ENCODE measurements at places on chromosomes 2 and 18.

GRCh38 chr18:24075767-24076597, 61.4 kb downstream of the TTC39C start:
- DNase-seq = peak; percentile 80

DNA sequence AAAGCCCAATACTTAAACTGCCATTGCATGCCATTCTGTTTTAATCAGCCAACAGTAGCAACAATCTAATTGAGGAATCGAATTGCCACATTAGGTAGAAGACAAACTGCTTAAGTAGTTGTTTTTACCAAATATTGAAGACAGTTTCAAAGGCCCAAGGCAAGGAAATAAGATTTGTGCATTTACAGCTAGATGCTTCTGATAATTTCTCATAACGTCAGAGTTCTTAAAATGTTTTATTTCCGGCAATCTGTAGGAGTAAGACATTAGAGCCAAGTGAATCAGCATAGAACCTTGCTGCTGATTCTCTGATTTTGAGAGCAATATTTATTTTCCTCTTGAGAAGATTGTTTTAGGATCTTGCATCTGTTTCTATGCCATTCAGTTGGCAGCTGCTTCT, 174.3 kb downstream of the RBM43 start:
- no peak for DNase-seq

DNA sequence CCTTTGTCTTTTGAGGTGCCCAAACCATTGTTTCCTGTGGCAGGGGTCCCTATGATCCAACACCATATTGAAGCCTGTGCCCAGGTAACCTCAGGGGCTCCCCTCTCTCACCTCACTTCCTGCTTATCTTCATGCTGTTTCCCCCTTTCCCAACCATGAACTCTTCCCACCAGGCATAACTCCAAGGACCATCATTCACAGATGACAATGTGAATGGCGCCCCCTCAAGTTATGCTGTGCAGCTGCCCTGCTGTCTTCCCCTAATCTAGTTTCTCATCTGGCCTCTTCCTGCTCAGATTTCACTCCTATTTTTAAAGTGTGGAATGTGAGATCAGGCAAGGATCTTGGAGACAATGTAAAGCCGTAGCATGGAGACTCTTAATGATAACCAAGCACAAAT, 1.4 kb downstream of the GMPPA start:
- no peak for DNase-seq

DNA sequence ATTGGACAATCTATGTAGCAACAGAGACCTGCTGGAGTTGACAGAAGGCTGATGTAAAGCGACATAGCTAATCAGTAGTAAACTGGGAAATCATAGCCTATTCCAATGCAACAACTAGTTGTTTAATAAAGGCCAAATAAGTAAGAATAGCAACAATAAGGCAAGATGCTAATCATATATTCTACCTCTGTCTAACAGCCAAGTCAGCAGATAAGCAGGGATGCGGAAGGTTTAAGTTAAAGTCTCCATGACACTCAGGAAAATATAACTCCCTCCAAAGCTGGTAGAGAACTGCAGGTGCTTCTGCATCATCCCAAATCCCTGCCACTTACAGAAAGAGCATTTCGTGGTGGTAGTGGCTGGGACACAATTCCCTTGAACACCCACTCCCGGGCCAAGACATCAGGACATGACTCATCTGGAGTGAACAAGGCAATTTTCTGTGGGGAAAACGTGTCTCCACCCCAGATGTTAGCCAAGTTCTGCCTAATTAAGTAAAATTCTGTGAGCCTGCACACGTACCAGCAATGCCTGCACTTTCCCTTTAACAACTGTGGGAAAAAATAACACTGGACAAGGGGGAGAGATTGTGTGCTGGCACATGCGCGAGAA, 413.6 kb upstream of the ID2 start:
- DNase-seq = peak; percentile 25

- DNase-seq = no peak
Measured at GRCh38 chr2:139622691-139623090, 842.5 kb upstream of the NXPH2 start.

GRCh38 chr2:232075080-232075479, 113.6 kb downstream of the DIS3L2 start:
- no peak for DNase-seq

DNA sequence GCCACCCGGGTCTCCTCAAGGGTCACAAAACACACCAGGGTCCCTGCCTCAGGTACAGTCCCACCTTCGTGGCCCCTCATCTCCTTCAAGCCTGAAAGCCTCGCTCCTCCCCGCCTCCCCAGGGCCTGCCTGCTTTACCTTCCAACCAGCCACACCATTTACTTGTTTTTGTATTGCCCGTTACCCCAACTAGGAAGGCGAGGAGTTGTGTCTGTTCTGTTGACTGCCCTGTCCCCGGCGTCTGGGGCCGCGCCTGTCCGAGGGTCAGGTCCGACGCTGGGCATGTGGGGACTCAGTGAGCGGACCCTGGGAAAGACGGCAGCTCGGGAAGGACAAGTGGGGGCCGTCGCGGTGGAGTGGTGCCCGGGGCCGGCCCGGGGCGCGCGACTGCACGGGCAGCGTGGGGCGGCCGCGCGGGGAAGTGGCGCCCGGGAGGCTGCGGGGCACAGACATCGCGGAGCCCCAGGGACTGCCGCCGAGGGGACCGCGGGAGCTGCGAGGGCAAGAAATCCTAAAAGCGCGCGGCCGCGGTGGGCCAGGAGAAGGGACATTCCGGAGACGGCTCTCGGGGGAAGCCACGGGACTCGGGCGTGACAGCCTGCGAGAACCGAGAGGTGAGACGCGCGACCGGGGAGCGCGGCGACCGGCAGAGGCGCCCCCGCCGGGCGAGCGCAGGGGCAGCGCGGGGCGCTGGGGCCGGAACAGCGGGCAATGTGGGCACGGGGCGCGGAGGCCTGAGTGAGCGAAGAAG, 797 bp upstream of the GRHL1 start:
- DNase-seq = no peak

DNA sequence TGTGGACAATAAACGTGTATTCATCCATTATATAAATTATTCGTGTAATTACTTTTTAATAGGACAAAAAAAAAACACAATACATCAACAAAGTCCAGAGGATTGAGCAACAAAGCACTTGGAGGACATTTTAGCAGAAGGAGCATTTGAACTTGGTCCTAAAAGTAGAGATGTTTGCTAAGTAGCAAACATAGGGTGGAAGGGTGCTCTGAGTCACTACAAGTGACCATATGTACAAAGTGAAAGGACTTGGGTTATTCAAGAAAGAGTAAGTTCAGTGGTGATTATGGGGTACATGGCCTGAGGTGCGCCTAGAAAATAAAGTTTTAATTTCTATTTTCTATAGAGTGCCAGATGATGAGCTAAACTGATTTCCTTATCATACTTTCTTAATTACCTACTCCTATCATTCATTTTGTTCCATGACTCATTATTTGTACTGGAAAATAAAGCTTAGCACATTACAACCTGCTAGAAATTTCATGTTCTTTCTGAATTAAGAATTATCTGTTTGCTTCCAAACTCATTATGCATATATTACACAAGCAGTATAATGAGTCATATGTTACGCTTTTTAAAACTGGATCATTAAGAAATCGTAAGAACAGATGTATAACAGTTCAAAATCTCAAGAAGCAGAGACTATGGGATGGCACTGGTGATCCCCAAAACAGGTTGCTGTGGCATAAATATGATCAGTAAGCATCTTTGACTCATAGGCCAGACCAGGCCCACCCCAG, 13.1 kb upstream of the PPP1R1C start:
- DNase-seq = no peak

DNA sequence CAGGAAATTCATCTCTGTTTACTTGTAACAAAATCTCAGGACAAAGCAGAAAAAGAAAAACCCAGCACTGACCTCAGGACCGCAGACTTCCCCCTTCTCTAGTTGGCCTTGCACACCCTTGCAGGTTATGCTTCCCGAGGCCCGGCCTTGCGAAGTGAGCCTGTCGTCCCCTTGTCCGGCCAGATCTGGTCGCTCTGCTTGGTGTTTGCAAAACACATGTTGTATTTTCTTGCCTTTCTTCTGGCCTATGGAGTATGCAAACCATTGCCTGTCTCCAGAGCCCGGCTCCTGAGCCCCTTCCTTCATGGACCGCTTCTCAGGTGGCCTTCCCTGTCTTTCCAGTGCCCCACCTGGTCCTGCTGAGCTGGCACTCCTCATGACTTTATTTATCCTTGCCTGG, 4.8 kb downstream of the IMPA2 start:
- DNase-seq = no peak

- peak; percentile 72 for DNase-seq
Measured at GRCh38 chr18:48975817-48976649, 25.3 kb upstream of the SMAD7 start.

GRCh38 chr2:39629646-39630045, 36.1 kb upstream of the TMEM178A start:
- no peak for DNase-seq

- DNase-seq = no peak
Measured at GRCh38 chr2:230414302-230414701, 1.7 kb upstream of the SP100 start.

DNA sequence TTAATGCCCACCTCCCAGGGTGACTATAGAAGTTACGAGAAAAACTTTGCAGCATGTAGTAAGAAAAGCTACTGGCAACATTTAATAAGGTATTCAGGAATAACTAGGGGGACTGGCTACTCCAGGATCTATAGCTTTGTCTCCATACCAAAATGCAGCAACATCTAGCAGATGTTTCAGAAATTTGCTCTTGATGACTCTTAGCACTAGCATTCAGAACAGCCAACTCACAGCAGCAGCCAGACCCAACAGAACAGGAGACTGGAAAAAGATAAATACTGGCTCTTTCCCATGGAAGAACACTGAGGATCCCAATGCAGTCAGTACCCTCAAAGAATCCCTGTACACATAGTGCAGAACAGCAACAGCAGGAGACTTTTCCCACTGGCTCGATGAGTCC, 105.0 kb downstream of the PRKRA start:
- DNase-seq = no peak

DNA sequence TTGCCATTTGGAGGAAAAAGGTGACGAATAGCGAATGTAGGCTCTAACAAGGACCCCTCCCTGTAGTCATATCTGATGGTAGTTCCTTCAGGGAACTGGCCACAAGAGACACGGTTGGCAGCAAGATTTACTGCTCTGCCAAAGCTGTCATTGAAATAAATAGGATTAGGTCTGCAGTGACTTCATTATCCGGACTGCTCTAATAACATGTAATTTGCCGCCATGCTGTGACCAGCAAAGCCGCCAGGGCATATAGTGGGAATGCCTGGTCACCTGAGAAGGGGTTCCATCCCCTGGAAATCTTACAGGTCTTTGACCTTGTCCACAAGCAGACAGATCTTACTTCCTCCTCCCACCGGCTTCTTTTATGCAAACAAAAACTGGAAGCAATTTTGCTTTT, 59.4 kb upstream of the LAPTM4A start:
- no peak for DNase-seq

DNA sequence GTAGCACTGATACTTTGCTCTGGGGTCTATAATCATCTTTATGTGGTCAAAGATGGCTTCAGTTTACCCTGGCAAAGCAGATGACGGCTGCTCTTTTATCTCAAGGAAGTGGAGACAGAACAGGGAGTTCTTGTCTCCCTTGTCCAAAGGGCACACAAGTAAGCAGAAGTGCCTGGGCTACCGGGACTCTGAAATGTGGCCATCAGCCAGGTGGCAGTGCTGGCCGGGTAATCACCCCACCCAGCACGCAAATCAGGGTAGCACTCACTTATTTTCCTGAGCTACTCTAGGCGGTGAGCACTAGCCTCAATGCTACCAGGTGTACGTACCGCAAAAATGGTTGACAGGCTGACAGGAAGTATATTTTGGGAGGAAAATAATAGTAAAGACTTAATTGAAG, 119.7 kb upstream of the ETAA1 start:
- DNase-seq = no peak

GRCh38 chr2:26268213-26268612, 23.5 kb downstream of the HADHB start:
- DNase-seq = no peak

- DNase-seq = no peak
Measured at GRCh38 chr2:5495586-5495985, 196.6 kb upstream of the SOX11 start.

DNA sequence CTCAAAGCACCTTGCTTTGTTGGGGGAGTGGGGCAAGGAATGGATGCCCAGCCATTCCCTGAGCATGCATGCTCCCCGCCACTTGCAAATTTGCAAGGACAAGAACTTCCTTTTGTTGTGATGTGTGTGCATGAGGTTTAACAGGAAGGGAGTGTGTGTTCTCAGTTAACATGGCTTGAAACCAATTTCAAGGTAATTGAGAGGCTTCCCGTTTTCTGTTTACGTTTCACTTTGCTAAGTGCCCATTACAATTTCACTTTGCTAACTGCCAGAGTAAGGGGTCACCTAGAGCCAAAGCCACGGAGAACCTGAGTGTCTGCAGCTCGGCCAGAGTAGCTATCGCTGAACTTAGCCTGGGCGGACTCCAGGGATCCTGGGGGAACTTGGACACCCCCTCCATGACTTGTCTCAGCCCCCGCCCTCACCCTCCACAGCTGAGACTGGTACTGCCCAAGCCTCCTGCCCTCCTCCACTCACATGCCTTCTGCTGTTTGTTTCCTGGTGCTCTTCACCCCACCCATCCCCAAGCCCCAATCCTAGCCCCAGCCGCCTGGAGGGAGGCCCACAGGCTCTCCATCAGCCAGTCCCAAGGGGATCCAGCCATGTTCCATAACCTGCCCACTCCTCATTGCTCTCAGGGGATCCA, 53.6 kb upstream of the LAPTM4A start:
- no peak for DNase-seq

GRCh38 chr2:100924520-100925451, 77.3 kb upstream of the RPL31 start:
- DNase-seq = no peak

DNA sequence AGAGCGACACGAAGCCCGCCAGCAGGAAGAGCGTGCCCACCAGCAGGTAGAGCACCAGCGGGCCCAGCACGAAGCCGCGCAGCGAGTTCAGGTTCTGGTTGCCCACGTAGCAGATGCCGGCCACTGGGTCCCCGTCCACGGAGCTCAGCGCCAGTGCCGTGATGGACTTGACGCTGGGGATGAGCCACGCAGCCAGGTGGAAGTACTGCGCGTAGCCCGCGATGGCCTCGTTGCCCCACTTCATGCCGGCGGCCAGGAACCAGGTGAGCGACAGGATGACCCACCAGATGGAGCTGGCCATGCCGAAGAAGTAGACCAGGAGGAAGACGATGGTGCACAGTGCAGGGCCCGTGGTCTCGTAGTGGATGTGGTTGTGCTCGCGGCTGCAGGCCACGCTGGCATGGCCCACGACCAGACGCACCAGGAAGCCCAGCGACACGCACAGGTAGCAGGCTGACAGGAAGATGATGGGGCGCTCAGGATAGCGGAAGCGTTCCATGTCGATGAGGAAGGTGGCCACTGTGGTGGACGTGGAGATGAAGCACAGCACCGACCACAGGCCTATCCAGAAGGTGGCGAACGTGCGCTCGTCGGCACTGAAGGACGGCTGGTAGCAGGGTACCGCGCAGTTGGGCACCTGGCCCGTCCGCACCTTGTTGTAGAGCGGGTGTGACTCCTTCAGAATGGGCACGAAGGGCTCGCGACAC, 2.1 kb downstream of the FZD5 start:
- no peak for DNase-seq

GRCh38 chr18:1012775-1013174, 108.1 kb downstream of the ADCYAP1 start:
- DNase-seq = no peak
